ENCODE measurements at places on chromosomes 4 and X. TPM values are rescaled to one million over a fixed set of nuclear protein-coding genes. Genes with fewer than 3 reads are reported as not detected.
A peak's percentile ranks its signal among the peaks of the same experiment; 100 is the strongest.

DNA sequence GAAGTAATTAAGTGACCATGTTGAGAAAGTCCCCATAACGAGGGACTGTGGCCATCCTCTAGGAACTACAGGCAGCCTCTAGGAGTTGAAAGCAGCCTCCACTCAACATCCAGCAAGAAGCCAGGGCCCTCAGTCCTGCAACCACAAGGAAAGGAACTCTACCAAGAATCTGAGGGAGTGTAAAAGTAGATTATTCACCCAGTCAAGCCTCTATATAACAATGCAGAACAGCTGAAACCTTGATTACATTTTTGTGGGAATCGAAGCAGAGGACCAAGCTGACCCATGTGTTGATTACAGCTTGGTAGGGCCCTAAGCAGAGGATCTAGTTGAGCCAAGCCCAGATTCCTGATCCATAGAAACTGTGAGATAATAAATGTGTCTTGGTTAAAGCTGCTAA, 17.1 kb downstream of the RPS6KA6 start:
- peaks cover 4% of the 10 kb centered on the region for H3K4me1 ChIP-seq
- H3K4me3 ChIP-seq, result no peak overlapping the region
- no peak for DNase-seq

DNA sequence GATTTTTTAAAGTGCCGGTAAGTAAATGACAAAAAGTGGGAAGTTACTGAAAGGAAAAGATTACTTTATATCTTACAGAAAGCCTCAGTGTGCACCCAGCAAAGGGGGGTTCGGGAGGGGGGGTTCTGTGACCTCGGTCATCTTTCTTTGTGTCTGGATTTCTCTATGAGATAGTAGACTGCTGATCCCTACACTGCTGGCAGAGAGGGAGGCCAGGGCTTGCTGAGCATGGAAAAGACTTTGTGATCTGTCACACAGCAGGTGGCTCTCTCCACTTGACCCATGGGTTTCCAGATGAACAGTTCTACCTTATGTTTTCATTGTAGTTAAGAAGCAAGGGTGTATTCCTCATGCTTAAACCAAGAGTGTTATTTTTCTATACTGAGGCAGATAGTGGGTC, 475.6 kb downstream of the PCDH10 start:
- peaks cover 26% of the 10 kb centered on the region for H3K4me1 ChIP-seq
- peak; percentile 45 for DNase-seq
- no peak overlapping the region for H3K27ac ChIP-seq

GRCh38 chrX:23911126-23911835, 3.5 kb downstream of the CXorf58 start:
- H3K36me3 ChIP-seq, result no peaks in the 10 kb centered on the region
- peaks cover 5% of the 10 kb centered on the region for H3K4me1 ChIP-seq
- H3K4me3 ChIP-seq, result no peak overlapping the region
- H3K27ac ChIP-seq, result no peak overlapping the region

Gene GLRB
- 1.9 TPM for total RNA-seq

- H3K4me3 ChIP-seq, result no peak overlapping the region
- H3K36me3 ChIP-seq, result no peaks in the 10 kb centered on the region
- peak overlapping the region; percentile 24 for H3K27ac ChIP-seq
- DNase-seq, result no peak
- no peaks in the 10 kb centered on the region for H3K27me3 ChIP-seq
These were observed 79.1 kb downstream of the ELOVL6 start for GRCh38 chr4:110119337-110119736.
